Left lobe of liver (tissue), 2 donors: ENCODE measurements at places on chromosomes 2 and 18.

DNA sequence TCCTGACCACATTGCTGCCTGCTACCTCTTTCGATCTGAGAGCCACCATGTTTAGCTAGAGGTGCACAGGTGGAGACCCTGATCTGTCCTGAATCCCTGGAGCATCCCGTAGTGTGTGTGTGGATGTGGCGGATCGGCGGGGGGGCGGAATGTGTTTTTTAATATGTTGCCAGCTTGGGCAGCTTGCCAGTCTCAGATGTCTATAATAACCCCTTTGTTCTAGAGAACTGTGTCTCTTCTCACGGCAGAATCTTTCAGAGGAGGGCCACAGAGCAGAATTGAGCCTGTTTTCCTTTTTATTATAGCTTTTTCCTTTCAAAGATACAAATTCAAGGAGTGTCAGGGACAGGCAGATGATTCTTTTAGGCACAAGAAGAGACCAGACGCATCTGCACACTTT is 934.1 kb upstream of the KLHL29 start:
- DNase-seq, result no peak

DNA sequence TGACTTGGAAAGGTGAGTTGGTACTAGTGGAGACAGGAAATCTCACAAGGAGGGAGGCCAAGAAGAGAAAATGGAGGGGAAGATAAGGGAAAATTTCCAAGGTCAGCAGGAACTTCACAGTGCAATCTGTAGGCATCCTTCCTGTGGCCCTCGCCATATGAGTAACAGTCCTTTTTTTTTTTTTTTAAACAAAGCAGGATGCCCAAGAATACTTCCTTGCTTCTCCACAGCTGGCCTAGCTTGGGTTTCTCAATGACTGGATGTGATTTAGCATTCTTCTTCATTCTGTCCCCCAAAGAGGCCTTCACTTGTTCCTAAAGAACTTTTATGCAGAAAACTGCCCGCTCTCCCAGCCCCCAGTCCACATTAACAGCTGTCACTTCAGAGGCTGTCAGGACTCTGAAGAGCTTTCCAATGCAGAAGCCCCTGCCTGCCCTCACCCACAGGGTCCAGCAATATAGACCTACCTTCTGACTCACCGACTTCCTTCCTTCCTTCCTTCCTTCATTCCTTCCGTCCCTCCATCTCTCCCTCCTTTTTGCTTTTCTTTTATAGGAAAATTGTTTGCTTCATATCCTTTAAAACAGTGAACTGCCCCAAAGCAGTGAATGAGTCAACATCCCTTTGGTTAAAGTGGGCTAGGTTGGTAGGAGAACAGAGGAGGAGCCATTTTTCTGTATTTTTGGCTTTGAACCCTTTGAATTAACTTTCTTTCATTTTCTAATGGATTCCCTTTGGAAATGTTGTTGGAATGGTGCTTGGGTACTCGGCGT is 172.0 kb downstream of the MGAT5 start:
- DNase-seq, result no peak

- DNase-seq, result no peak
Measured at GRCh38 chr18:61950371-61950770, 57.6 kb upstream of the RNF152 start.

DNA sequence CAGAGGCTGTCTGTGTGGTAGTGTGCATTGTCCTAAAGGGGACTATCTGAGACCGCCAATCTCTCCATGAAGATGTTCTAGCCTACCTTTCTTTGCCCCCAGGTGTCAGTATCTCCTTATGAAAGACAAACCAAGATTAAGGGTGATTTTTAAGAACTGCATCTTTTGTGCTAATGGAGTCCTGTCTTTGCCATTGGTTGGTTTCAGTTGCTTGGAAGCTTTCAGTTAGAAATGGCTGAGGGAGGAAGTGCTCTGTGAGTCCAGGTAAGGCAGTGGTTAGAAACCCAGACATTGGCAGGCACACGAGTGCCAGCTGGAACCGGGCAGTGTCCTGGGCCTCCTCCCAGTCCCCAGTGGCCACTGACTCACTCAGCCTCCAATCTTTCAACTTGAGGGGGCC is 111.3 kb downstream of the DOCK10 start:
- no peak for DNase-seq

DNA sequence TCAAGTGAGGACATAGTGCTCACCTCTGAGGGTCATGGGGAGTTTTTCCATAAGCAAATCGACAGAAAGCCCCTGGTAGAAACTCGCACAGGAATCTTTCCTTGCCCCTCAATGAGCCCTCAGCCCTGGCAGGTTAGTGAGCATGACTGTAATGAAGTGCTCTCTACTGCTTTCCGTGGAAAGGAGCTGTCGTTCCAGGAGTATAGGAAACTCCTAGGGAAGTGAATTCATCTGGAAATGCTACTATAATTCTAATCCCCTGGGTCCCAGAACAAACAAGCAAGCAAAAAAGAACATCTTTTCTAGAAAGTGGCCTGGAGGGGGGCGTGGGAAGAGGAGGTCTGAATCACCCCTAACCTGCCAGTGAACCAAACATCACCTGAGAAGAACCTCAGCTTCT is 18.1 kb downstream of the BCL2L11 start:
- DNase-seq, result no peak

DNA sequence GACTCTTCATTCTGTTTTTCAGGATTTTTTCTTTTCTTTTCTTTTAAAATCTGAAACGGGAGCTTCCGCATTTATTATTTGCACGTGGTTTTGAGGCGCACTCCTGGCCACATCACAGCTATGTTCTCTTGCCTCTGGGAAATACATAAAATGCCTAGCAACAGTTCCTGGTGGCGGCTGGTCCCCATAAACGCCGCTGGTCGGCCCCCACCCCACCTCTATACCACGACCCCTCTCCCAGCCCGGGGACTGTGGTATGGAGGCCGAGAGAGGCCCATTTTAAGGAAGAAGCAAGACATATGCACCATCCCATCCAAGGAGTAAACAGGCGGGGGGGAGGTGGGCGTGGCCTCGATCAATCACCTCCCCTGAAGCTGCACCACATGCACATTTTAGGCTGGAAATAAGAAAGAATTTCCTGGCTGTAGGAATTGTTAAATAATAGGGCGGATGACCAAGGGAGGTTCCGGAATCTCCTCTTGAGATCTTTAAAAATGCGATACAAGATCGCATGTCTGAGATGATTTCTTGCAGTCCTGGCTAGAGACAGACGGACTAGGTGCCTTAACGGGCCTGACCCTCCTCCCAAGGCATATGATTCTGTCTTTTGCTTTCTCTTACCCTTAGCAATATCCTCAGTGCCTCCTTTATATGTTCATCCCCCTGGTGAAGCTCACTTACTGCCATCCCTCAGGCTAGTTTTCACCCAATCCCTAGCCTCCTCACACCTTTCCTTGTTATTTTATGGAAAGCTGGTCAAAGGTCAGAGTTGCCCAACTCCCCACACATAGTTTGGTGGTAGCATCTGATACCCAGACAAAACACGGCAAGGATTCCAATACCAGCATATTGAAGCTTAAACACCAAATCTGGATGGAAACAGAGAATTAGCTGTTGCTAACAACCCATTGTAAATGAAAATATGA is 82.4 kb downstream of the BCL2 start:
- no peak for DNase-seq

GRCh38 chr2:156340804-156341451 is 8.4 kb upstream of the NR4A2 start:
- DNase-seq, result no peak
